Cortex of kidney (tissue), 1 donor: ENCODE measurements at places on chromosomes 7 and 10.

DNA sequence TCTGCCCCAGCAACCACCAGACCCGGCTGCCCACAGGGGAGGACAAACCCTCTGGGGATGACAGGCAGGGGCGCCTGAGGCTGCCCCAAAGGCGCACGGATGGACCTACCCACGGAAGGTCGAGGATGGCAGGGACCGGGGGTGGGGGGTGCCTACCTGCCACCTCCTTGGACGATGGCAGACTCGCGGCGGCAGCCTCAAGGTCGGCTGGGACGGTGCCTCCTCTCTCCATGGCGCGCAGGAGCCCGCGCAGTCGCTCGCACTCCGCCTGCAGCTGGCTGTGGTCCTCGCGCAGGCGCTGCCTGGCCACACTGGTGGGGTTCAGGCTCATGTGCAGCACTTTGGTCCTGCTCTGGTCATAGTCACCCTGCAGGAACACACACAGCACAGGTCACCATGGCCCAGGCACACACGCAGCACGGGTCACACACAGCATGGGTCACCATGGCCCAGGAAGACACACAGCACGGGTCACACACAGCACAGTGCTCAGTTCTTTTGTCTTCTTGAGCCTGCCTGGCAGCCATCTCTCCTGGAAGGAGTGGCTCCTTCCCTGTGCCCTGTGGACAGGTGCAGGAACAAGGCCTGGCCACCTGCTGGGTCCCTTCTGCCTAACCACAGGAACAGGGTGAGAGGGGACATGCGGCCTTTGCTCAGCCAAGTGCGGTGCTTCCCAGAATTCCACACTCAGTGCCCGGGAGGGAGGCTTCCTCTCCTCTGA, 266.6 kb downstream of the ELFN1 start:
- no peak for DNase-seq

- DNase-seq: no peak
These were observed 7.4 kb downstream of the ADCYAP1R1 start for GRCh38 chr7:31059551-31059950.

- DNase-seq: no peak
These were observed 106.5 kb downstream of the TCF7L2 start for GRCh38 chr10:113056441-113057021.

DNA sequence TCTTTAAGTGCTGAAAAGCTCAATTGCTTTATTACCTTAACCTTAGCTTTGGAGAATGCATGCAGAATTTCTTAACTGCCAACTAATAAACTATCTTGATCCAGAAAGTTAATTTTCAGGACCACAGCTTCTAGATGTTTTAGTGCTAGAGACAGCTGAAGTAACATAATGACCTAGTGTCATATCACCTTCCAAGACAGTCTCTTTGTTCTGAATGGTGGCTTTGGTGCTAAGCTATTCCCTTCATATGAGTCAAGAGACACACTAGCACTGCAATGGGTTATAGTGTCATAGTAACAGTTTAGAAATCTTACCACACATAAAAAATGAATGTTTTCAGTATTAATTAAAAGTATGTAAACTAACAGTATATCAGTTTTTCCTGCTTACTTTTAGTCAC, 115.4 kb upstream of the LRRN3 start:
- no peak for DNase-seq

DNA sequence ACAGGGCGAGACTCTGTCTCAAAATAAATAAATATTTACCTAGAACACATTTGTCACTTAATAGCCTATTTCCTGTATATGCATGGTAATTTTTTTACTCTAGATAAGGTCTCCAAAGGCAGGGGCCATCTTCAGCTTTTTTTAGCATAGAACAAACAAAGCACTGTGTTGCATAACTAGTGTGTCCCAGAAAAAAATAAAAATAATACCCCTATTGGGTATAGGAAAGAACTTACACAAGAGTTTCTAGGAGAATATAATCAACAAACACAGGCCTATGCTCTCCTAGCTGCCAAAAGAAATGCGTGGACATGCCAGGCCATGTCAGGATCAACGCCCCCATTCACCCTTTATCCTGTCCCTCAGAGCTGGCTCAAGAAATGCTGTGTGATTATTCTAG, 103.6 kb downstream of the PARD3 start:
- DNase-seq: no peak

DNA sequence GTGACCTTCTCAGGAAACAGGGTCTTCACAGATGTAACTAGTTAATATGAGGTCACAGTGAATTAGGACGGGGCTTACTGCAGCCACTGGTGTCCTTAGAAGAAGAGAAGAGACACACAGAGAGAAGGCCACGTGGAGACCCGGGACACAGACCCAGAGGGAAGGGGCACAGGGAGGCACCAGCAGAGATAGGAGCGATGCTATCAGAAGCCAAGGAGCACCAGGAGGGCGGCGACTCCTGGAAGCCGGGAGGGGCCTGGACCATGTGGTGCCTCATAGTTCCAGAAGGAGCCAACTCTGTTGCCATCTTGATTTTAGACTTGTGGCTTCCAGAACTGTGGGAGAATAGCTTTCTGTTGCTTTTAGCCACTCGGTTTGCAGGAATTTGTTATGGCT, 505.9 kb downstream of the TCERG1L start:
- DNase-seq: no peak

DNA sequence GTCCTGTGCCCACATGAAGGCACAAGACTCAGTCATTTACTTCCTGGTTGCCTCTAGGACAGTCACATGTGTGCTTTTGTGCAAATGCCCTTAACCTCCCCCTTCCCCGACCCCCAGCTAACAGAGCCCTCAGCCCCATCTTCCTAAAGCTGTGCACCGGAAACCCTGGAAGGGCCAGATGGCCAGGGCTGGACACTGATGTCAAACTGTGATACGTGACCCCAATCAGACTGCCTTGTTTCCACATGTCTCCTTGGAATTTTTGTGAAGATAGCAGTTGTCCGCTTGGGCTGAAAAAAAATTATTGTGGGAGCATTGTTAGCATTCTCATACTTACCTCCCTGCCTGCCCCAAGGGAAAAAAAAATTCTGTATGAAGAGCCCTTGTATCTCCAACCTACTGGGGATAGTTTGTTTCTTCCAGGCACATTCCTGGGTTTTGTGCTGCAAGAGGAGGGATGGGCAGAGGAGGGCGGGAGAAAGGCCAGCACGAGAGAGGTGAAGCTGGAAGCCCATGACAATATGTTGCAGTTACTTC, 17.0 kb upstream of the ADAM12 start:
- no peak for DNase-seq

GRCh38 chr10:28676326-28676967, 874 bp upstream of the BAMBI start:
- no peak for DNase-seq

- DNase-seq: no peak
These were observed 3.9 kb downstream of the CDK5 start for GRCh38 chr7:151053751-151054150.

- no peak for DNase-seq
These were observed 80.9 kb upstream of the CDK6 start for GRCh38 chr7:92917230-92917629.

DNA sequence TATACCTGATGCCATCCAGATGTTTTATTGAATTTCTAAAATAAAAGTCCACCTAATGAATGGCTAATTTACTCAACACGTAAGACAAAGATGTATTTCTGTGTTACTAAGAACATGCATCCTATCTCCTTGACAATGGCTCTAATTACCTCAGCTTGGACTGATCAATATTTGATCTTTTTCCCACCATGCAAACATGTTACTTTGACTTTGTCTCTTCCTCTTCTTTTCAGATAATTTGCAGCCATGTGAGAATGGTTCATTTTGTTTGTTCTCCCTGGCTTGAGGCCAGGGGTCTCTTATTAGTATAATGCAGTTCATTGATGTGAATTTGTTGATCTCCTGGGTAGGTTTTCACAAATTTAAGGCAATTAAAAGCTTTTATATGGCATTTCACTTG, 302.1 kb downstream of the ADK start:
- no peak for DNase-seq

GRCh38 chr7:45657136-45657889, 83.1 kb downstream of the ADCY1 start:
- no peak for DNase-seq

GRCh38 chr7:75905785-75906604, 9.0 kb upstream of the POR start:
- no peak for DNase-seq

DNA sequence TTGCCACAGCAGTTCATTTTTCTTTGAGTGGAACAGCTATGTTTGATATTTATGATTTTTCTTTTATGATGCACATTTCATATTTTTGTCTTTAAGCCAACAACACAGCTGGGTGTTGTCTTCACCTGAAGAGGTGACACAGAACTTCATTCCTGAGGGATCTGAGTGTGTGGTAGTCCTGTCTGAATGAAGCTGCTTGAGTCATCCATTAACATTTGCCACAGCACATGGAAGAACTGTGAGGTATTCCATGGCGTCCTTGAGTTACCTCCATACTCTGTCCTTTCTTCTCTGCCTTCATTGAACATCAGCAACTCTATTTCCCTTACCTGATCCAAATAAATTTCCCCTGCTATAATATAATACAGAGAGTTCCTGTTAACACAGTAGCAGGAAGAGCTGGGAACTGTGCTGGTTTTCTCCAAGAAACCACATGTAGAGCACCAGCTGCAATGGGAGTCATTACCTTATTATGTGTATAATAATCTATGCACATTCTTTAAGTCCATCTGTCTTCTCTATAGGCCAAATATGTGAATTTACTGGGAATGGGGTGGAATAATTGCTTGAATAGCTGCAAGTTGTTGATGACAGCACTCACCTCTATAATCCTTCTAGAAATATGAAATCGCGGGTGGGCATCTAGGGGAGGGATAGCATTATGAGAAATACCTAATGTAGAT, 72.4 kb upstream of the TAC1 start:
- no peak for DNase-seq

DNA sequence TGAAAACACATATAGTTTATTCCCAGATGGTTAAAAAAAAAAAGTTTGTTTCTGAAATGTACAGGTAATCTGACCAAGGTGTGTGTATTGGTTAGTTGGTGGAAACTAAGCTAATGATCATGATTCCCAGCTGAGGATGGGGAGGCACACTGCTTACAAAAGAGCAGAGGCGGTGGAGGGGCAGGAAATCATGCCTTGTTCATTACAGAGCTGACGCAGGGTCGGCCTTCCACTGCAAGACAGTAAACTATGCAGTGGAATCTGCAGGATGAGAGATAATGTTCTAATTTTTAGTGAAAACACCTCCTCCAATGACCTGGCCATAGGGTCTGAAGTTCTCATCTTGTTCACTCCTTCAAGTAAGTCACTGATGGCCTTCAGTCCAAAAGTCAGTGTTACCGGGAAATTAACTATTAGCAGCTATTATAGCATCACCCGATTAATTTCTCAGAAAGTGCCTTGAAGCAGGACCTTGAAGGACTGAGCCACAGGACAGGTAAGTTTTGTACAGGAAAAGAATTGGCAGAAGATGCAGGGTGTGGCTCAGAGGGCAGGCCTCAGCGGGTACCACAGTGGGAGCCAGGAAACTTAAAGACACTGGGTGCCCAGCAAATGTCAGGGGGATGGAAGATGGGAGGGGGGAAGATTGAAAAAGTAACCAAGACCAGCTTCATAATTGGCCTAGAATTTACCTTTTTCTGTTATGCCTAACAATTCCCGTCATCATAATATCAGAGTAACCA, 36.0 kb downstream of the MYOF start:
- no peak for DNase-seq

- DNase-seq: no peak
These were observed 594.9 kb upstream of the IGFBP3 start for GRCh38 chr7:46515844-46516590.

GRCh38 chr7:43211286-43211685, 98.8 kb downstream of the HECW1 start:
- DNase-seq: no peak

GRCh38 chr10:72637398-72637857, 11.5 kb upstream of the MICU1 start:
- DNase-seq: no peak

- DNase-seq: no peak
These were observed 136.9 kb downstream of the KCNMA1 start for GRCh38 chr10:77500754-77501151.

- DNase-seq: no peak
These were observed 332.6 kb upstream of the GHITM start for GRCh38 chr10:83806717-83807116.

DNA sequence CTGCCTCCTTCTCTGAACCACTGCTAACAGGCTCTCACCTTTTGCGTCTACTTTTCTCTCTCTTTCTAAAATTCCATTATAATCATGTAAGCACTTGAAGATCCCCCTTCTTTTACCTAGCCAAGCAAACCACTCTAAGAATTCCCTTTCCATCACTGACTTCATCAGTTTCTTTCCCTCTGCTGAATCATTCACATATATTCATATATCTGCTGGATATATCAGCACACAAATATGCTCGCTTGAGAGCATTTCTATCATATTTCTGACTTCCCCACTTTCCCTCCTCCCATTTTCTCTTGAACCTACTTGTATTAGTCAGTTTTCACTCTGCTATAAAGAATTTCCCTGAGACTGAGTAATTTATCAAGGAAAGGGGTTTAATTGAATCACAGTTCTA, 84.2 kb upstream of the LRRN3 start:
- no peak for DNase-seq

DNA sequence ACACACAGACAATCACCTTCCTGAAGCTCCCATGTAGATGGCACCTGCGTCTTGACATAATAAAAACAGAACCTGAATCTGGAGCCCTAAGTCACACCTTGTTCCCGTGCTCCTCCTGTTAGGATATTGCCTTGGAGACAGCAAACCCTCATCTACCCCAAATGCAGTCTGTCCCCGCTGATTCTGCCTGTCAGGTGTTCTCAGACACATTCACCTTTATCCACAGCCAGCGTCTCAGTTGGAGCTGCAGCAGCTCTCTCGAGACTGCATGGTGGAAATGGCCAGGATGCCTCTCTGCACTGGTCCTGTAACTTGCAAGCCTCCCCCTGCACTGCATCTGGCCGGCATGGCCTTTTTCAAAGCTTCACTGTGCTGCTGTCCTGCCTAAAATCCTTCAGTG, 218.0 kb upstream of the ZNF32 start:
- DNase-seq: no peak

DNA sequence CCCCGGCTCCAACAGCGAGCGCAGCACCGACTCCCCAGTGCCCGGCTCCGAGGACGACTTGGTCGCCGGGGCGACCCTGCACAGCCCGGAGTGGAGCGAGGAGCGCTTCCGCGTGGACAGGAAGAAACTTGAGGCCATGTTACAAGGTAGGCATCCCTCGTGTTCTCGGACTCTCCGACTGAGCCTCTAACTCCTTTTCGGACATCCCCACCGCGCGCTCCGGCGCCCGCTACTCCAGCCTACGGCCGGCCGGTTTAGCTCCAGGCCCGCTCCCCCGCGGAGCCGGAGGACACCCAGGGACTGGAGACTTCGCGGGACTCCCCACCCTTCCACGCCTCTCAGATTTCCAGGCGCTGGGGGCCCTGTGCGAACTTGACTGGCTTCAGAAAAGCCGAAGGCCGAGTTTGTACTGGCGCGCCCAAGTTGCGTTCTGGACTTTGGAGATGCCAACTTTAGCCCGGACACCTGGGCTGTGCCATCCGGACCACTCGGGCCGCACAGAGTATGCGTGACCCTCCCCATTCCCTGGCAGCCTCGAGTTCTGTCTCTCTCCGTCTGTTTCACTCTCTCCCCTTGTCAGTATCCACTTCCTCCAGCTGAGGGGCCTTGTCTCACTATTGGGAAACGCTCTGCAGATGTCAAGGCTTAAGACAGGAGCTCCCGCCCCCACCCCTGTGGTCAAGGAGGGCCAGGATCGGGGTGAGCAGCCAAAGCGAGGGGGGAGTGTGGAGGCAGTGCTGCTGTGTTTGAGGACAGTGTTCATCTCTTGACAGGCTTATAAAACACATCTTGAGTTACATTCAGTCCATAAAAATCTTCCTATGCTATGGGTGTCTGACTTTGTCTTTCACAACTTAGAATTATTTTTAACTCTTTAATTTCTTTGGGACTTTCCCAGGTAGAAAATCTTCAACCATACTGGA, 777 bp downstream of the BICC1 start:
- no peak for DNase-seq

GRCh38 chr10:70557876-70558275, 44.7 kb downstream of the PRF1 start:
- DNase-seq: no peak
